Spinal cord (tissue), 10 donors: ENCODE measurements at places on chromosomes 16 and 17.

DNA sequence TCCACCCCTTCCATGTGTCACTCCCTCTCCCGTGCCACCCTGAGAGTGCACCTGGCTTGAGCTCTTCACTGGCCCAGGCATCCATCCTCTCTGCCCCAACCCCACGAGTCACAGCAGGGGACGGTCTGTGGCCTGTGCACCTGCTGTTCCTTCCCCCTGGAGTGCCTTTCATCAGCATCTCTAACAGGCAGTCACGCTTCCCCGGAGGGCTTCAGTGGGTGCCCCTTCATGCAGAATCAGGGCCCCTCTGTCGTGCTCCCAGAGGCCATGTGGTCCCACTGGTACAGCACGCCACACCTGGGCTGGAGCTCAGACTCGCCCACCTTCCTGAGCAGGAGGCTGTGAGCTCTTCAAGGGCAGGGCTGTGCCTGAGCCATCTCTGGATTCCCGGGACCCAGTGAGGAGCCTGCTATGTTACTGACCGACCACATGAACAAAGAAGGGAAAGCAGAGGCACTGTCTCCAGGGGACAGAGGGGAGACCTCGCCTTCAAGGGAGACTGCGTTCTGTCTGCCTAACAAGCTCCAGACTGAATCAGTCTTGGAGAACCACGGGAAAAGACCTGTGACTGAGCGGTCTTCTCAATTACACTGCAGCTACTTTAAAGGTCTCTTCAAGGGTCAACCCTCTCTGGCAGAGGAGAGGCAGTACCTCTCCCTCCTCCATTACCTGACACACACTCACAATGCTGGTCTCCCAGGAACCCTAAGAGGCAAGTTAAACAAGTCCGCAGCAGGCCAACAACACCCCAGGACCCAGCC, 78.8 kb upstream of the DOC2B start:
- peak; percentile 21 for DNase-seq

- DNase-seq = no peak
Measured at GRCh38 chr17:73297934-73298861, 13.6 kb downstream of the CDC42EP4 start.

DNA sequence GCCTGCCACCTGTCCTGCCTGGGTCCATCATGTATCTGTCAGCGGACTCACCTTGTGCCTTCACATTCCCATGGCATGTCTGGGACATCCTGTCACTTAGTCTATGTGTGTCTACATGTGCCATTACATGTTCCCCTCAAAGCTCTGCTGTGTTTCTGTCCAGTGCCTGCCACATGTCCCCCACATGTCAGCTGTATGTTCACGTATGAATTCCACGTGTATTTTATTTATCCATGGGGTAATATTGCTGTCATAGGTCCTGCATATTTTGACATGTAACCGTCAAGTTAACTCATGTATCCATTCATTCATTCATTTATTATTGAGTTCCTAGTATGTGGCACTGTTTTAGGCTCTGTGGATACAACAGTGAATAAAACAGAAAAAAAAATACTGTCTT, 20.8 kb downstream of the TMEM92 start:
- DNase-seq = no peak

- no peak for DNase-seq
Measured at GRCh38 chr16:30131869-30132475, 9.0 kb upstream of the MAPK3 start.

DNA sequence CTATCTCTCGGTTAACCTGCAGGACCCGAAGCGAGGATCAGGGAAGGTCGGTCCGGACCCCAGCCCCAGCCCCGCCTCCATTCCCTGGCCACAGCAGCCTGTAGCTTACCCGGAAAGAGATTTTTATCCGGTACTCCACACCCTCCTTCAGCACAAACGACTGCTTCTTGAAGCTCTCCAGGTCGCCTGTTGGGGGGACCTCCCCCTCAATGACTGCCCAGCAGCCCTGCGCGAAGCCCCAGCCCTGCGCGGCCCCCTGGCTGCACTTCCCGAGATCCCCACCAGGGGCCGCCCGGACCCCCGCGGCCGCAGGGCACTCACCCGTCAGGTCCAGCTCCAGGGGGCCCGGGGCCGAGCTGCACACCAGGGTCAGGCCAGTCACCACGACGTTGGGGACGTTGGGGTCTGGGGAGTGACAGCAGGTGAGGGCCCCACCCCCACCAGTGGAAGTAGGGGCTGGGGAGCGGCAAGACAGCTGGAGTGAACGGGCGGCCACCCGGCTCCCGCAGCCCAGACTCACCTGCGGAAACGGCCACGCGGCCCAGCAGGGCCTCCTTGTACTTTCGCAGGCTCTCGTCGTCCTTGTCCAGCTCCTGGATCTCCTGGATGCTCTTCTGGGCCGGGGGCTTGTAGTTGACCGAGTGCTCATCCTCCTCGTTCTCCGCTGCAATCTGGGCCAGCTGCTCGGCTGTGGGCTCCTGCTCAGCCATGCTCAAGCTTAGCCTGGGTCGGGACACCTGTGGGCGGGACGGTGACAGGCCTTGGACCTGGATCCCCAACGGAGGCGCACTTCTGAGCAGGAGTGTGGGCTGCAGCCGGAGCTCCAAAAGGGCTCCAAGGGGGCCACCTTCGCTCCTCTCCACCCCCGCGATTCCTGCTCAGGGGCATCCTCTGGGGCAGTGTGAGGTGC, 1.7 kb downstream of the ARHGDIA start:
- DNase-seq = peak; percentile 22

GRCh38 chr16:16144416-16144815, 78.9 kb downstream of the ABCC6 start:
- no peak for DNase-seq

DNA sequence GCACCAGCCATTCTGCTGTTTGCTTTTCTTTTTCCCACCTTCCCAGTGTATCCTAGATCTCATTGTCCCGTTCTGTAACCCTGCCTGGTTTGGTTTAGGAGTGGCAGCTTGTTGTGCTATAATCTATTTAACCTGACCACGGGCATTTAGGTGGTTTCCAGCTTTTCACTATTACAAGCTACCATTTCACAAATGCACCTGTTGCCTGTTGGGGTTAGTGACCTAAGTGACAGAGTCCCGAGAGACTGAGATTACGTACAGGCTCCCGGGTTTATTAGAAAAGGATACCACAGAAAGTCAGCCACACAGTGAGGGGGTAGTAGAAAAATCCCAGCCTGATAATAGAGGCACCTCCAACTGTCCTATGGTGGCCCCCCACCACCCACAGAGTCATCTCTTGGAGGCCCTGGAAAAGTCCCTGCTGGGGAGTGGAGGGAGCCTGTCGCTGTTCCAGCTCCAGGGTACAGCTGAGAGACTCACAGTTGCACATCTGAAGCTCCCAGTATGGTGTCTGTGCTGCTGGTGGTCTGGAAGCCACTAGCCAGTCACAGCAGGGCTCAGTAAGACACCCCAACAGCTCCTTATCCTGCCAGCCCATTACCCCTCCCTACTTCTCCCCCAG, 21.2 kb downstream of the CLEC16A start:
- DNase-seq = no peak

GRCh38 chr17:82846061-82846691, 6.4 kb upstream of the ZNF750 start:
- no peak for DNase-seq

DNA sequence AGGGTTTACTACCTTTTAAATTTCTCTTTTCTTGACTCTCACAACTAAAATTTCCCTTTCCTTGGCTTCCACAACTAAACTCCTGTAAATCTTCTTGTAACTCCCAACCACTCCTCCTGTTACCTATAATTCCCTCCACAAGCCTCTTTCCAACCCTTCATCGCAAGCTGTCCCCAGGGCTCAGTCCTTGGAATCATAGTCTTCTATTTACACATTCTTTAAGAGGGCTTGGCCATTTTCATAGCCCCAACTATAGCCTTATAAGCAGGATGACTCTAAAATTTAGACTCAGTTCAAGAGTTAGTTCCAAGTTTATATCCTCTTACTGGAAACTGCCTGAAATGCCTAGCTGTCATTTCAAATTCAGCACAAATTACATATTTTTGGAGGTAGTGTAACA, 23.9 kb downstream of the GLG1 start:
- DNase-seq = no peak

GRCh38 chr17:81438007-81438659, 42.9 kb downstream of the BAHCC1 start:
- DNase-seq = peak; percentile 60

GRCh38 chr16:86471896-86472295, 38.4 kb upstream of the FOXF1 start:
- no peak for DNase-seq

- no peak for DNase-seq
Measured at GRCh38 chr16:17768257-17768656, 297.5 kb upstream of the XYLT1 start.

GRCh38 chr17:34723875-34724274, 144.5 kb downstream of the TMEM132E start:
- no peak for DNase-seq

DNA sequence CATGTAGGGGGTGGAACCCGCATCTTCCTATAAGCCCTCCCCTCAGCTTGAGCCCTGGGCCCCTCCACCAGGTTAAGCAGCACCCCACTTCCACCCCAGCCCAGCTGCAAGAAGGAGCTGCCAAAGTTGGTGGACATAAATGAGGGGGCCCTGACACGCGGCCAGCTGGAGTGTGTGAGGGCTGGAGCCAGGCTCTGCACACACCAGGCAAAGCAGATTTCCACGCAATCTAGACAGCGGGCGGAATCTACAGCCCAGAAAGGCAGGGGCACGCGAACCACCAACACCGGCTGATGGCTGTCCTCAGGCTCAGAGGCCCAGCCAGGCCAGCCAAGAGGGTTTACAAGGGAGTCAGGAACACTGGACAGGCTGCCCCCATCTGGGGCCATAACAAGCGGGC, 171.2 kb downstream of the ZNF423 start:
- DNase-seq = no peak

- no peak for DNase-seq
Measured at GRCh38 chr16:19841184-19841583, 43.5 kb downstream of the GPRC5B start.

- DNase-seq = no peak
Measured at GRCh38 chr16:56591377-56592060, 2.2 kb downstream of the MT3 start.

DNA sequence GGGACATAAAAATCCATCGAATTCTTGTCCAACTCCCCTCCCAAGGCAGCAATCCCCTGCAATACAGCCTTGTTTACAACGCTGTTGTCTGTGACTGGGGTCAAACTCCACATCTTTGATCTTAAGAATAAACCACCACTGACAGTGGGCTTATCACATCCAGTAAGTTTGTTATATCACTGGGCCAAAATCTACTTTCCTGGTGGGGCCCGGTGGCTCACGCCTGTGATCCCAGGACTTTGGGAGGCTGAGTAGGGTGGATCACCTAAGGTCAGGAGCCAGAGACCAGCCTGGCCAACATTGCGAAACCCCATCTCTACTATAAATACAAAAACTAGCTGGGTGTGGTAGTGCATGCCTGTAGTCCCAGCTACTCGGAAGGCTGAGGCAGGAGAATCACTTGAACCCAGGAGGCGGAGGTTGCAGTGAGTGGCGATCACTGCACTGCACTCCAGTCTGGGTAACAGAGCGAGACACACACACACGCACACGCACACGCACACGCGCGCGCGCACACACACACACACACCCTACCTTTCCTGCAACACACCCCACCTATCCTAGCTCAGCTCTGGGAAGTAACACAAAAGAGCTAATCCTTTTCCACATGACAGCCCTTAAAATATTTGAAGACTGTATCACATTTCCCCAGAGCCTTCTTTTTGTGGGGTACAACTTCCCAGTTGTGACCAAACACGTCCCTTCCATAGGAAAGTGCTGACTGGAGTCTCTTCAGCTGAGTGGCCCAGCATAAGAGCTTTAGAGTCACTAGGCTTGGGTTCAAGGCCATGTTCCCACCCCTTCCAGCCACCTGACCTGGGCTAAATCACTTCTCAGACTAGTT, 20.9 kb upstream of the ABCC1 start:
- DNase-seq = no peak

DNA sequence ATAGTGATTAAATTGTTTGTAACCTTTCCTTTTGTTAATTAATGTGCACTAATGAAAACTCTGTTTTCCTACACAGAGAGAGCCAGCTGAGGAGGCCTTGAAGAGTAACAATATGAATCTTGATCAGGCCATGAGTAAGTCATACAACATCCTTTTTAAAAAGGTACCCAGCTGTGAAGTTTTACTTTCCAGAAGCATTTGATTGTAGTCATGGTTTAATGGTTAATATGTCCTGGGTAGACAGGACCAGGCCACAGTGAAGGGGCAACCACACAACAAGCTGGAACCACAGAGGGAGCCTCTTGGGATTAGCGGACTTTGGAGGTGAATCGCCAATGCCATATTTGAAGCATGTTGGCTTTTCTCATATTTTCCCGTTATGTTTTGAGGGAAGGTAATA, 55.6 kb downstream of the TMC6 start:
- DNase-seq = no peak

DNA sequence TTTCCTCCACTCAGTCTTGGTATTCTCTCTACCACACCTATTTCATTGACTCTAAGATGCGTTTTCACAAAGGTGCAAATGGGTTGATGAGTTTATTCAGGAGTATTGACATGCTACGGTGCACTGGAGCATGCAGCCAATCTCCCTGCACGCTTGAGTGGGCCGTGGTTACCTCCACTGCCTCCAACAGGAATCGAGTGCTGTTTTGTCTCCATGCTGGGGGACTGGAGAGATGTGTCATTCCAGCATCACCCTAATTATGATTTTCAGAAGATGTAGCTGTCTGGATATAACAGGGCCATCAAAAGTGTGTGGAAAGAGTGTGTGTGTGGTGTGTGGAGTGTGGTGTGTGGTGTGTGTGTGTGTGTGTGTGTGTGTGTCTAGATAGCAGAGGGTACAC, 351.6 kb upstream of the ZFHX3 start:
- DNase-seq = no peak

DNA sequence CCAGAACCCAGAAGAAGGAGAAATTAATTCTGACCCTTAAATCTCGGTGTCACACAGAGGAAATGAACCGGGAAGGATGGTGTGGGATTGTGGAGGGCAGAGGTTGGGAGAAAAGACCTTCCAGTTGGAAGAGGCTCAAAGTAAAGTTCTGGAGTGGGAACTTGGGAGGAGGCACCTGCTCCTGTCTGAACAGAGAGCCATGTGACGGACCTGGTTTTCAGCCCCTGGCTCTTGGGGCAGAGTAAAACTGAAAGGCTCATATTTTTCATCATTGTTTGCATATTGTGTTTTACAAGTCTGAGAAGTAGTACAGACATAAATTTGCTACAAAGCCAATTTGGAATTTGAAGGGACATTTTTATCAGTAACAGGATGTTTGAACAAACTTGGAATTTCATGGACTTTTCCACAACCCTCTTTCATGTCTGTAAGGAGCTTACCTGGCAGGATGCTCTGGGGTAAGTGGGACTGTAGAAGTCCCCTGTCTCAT, 24.4 kb upstream of the SEC14L1 start:
- DNase-seq = no peak

DNA sequence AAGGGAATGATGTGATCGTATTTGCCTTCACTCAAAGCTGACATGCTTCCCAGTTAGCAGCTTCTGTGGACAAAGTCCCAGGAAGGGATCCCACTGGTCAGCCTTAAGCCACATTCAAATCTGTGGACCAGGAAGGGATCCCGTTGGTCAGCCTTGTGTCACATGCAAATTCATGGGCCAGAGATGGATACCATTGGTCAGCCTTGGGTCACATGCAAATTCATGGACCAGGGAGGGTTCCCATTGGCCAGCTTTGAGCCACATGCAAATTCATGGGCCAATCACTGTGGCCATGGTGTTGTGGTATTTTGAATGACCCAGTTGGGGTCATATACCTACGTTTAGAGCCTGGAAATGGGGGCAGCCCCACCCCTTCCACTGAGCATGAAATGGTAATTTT, 201.6 kb downstream of the HS3ST4 start:
- DNase-seq = no peak
